Urothelium cell line (cell line): ENCODE measurements at places on chromosomes 12 and 14.

DNA sequence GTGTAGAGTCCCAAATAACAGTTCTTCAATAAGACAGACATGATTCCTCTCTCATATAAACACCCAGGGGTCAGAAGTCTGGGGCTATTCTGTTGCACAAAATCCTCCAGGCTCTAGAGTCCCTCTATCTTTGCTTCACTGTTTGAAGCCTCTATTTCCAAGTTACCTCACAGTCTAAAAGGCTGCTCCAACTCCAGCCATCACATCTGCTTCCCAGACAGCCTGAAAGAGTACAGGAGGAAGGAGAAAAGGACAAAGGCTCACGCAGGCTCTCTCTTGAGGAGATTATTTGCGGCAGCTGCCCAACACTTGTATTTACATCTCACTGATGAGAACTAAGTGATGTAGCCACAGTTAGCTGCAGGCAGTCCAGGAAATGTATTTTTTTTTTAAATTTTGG is 6.4 kb downstream of the PAPLN start:
- no peak for DNase-seq

GRCh38 chr12:85923767-85924331 is 49.8 kb downstream of the NTS start:
- DNase-seq = no peak

- DNase-seq = no peak
Measured at GRCh38 chr12:7297865-7298264, 6.0 kb upstream of the ACSM4 start.

DNA sequence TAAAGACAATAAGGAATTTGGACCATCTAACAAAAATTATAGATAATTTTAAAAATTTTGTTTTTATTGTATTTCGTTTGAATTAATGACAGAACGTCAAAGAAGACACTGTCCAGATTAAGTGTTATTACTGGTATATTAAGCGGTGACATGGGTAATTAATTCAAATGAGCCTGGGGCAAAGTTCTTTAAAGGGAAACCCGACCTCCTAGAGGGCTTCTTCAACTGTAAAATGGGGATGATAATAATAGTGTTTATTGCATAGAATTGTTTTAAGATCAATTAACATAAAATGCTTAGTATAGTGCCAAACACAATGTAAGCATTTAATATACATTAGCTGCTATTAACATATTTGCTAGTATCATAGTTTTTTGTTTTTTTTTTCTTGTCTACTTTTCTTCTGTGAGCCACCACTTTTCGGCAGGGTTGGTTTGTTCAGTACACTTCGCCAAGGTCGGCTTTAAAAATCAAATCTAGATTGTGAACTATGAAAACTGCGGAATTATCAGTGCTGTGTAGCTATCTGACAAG is 514 bp upstream of the LARP4 start:
- DNase-seq = no peak

GRCh38 chr12:57229046-57229633 is 371 bp upstream of the SHMT2 start:
- DNase-seq = no peak

- no peak for DNase-seq
Measured at GRCh38 chr14:49999826-50000379, 107.0 kb downstream of the ARF6 start.

DNA sequence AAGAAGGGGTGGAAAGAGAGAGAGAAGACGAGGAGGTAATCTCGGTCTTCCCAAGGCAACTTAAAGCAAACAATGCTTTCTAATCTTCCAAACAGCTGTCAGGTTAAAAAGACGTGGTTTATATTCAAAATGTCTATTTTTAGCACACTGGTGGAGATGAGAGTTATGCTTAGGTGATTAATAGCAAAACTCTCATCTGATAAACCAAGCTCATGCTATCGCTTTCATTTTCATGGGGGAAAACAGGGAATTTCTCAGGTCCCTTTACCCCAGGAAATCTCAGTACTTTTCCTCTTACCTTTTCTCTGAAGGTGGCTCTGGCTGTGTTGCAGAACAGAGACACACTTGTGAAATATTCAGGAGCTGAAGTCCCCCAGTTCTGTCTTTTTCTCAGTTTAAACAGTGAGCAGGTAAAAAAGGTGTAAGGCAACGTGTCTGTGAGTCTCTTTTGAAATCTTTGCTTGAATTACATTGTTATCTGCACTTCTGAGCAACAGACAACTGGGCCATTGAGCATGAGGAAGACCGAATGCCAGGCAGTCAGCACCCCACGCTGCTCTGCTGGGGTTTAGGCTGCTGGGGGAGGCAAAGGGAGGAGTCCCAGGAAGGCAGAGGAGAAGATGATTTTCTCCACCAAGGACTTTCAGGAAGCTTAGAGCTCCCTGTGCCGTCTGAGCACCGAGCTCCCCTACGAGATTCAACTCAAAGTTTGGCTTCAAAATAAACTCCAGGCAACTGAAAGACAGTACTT is 759.3 kb downstream of the BCL11B start:
- DNase-seq = no peak

GRCh38 chr12:27785882-27786570 is 6.0 kb upstream of the MANSC4 start:
- DNase-seq = no peak

GRCh38 chr14:74364271-74364880 is 16.1 kb downstream of the VRTN start:
- no peak for DNase-seq

DNA sequence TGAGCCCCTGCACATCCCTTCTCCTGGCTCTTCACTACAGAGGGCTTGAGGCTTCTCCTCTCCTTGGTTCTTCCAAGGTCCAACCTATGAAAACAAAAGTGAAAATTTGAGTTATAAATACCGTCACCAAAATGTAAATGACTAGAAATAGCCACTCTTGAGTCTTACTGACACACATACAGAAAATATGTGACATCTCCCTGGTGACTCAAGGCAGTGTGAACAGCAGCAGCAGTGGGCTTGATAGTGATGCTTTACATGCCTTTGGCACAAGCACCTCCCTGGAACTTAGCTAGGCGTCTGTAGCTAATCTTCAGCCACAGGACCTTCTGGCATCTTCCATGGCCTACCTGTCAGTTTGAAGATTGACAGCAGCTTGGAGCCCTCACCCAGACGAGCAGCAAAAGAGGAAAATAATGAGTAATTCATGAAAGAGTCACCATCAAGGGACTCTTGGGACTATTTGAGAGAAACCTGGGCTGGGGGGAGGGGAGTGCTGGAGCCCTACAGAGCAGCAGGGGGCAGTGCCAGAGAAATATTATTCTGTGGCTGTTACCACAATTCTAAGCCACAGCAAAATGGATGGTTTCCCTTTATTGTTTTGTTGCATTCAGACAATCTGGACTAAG is 158.0 kb downstream of the KCNK10 start:
- DNase-seq = no peak

GRCh38 chr12:112285600-112286401 is 96.4 kb downstream of the HECTD4 start:
- no peak for DNase-seq

GRCh38 chr12:101299346-101299745 is 19.4 kb downstream of the UTP20 start:
- no peak for DNase-seq

DNA sequence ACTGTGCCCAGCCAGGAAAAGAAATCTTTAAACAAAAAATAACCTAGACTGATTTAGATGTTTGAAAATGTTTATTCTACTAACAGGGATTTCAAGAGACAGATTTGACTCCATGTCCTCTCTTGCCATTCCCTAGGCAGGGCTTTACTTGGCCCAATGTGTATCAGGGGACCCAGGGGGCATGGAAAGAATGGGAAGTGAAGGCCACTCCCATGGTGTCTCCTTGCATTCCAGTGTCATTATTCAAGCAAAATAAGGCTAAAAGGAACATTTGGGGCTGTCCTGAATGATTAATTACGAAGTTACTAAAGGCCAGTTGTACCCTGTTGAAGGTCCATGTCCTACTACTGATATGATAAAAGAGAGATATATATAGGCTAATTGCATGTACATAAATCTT is 151.9 kb upstream of the ATF7IP start:
- DNase-seq = no peak

- no peak for DNase-seq
Measured at GRCh38 chr14:81263777-81264410, 43.1 kb upstream of the GTF2A1 start.

DNA sequence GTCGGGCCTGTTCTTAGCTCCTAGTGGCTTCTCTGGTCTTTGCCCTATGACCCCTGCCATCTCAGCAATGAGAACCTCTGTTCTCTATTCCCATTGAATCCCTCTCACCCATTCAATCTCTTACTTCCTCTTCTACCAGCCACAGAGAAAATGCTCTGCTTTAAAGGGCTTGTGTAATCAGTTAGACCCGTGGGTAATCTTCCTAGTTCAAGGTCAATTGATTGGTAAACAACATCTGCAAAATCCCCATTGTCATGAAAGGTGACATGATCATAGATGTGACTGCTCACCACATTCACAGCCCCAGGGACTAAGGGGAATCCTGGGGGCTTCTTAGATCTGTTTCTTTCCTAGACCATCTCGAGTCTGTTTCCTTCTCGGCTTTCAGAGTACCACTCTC is 7.2 kb upstream of the CCDC197 start:
- no peak for DNase-seq

GRCh38 chr12:65407388-65408149 is 129.1 kb downstream of the MSRB3 start:
- no peak for DNase-seq

DNA sequence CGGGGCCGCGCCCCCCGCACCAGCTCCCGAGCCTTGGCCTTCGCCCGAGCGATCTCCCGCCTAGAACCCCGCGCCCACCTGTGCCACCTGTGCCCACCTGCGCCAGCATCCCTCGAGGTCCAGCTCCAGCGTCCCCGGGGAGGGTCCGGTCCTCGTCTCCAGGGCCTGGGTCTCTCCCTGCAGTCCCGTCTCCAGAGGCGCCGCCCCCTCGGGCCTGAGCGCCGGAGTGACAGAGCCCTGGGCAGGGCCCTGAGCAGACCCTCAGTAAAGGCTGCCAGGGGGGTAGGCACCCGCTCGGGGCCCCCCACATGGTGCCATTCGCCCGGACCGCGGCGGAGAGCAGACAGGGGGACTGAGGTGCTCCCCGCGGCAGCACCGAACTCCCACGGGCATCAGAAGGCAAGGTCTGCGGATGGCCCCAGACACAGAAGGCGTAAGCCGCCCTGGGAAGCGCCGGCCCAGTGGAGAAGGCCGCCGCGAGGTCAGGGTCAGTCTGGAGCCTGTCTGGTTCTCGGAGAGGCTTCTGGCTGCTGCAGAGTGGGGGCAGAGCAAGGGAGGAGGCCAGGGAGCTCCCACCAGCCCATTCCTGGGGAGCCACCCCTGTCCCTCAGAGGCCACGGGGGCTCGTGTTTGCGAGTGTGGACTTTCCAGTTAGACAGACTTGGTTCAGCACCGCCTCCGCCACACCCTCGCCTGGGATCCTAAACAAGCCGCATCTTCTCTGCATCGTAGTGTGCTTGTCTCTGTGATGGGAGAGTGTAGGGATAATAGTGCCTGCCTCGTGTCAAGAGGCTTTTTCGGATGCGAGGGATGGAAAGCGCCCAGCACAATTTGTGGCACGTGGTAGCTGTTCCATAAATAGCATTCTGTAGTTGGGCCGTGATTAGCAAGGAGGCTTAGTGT is 1.1 kb upstream of the PPP1R13B start:
- DNase-seq = no peak

DNA sequence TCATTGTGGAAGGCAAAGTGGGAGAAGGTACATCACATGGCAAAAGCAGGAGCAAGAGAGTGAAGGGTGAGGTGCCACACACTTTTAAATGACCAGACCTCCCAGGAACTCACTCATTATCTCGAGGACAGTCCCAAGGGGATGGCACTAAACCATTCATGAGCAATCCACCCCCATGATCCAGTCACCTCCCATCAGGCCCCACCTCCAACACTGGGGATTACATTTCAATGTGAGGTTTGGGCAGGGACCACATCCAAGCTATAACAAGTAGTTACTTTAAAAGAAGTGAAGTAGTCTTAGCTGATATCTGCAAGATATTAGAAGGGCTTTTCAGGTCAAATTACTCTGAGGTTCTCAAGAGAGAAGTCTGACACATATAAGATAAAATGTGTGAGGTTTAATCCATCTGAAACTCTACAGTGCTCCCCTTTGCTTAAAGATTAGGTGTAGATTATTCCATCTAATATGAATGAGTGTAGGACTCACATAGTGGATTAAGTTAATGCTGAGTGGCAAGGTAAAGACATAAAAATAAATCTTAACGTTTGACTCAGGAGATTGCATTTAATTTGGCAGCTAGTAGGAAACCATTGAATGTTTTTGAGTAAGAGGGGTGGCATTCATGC is 130.8 kb downstream of the TMX1 start:
- DNase-seq = no peak

GRCh38 chr12:67803278-67803993 is 154.9 kb downstream of the DYRK2 start:
- DNase-seq = no peak

DNA sequence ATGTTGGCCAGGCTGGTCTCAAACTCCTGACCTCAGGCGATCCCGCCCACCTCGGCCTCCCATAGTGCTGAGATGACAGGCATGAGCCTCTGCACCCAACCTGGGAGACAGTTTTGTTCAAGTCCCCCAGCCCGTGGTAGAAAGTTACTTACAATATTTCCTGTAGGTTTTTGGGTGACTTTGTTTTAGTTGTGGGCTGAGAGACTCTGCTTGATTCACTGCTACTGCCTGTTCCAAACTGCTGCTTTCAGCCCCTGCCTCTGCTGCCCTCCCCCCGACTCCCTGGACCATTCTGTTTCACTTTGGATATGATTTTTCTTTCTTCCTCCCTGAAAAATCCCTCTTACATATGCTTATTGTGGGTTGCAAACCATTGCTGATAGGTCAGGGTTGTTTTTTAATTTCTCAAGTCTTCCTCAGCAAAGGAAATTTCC is 13.4 kb upstream of the PCNX1 start:
- no peak for DNase-seq

GRCh38 chr12:121240484-121241101 is 30.7 kb downstream of the P2RX4 start:
- no peak for DNase-seq

DNA sequence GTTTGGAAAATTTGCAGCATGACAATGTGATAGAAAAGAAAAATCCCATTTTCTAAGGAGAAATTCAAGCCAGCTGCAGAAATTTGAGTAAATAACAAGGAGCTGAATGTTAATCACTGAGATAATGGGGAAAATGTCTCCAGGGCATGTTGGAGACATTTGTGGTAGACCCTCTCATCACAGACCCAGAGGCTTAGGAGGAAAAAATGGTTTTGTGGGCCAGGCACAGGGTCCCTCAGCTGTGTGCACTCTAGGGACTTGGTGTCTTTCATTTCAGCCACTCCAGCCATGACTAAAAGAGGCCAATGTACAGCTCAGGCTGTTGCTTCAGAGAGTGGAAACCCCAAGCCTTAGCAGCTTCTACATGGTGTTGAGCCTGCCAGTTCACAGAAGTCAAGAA is 111.4 kb upstream of the SYT10 start:
- no peak for DNase-seq

DNA sequence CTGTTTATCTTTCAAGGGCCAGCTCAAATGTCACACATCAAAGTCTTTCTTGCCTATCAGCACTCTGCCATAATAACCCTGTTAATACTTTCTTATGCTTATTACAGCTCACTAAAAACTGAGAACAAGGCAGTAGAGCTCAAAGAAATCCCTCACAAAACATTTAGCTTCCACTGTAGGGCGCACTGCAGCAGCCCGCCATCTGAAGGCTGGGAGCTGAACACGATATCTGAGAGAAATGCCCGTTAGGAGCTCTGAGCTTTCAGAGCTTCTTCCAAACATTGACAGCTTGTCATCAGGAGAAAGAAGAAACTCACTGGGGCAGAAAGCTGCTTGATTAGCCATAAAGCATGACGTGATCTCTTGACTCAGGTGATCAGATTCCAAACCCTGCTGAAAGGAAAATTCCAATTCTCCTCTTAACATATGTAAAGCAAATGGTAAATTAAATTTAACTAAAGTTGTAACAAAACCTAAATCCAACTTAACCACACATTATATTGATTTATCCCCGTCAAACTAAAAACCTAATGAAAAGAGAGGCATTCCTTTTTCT is 175.7 kb downstream of the C12orf50 start:
- DNase-seq = no peak
